ENCODE measurements at places on chromosomes 3 and 15.

DNA sequence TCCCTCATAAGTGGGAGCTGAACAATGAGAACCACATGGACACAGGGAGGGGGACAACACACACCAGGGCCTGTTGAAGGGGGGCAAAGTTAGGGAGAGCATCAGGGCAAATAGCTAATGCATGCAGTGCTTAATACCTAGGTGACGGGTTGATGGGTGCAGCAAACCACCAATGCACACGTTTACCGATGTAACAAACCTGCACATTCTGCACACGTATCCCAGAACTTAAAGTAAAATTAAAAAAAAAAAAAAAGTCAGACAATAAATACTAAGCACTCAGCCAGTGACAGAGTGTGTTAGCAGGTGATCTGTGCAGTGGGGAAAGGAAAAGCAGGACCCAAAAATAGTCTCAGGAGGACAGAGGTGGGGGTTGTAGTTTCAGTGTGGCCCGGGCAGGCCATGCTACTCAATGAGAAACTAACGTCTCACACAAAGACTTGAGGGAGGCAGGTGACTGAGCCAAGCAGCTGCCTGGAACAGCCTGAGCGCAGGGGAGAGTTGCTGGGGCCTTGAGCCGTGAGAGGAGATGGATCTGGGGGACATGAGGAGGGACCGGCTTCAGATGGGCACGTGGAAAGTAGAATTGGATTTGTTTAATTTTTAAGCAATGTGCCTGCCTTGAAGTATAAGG is 18.4 kb downstream of the ANKDD1A start:
- DNase-seq = no peak

- DNase-seq = no peak
These were observed 41.2 kb downstream of the CCDC12 start for GRCh38 chr3:46935168-46935858.

GRCh38 chr3:50591196-50591741 is 20.3 kb downstream of the CISH start:
- DNase-seq = peak; percentile 63

DNA sequence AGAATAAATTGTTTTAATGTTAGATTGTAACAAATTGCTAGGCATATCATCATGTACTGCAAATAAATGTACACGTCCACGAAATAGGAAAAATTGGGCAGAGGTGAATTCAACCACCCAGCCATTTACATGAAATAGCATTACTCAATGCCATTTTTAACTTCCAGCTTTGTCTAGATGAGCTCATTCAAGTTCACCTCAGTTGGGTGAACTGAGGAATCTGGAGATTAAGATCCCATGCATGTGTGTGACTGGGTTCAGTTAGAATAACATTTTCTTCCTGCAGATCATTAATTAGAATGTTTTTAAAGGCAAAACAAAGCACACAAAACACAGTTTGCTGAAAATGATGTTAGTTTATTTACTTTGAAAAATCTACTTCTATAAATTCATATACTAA is 767.8 kb upstream of the GOLIM4 start:
- DNase-seq = no peak

DNA sequence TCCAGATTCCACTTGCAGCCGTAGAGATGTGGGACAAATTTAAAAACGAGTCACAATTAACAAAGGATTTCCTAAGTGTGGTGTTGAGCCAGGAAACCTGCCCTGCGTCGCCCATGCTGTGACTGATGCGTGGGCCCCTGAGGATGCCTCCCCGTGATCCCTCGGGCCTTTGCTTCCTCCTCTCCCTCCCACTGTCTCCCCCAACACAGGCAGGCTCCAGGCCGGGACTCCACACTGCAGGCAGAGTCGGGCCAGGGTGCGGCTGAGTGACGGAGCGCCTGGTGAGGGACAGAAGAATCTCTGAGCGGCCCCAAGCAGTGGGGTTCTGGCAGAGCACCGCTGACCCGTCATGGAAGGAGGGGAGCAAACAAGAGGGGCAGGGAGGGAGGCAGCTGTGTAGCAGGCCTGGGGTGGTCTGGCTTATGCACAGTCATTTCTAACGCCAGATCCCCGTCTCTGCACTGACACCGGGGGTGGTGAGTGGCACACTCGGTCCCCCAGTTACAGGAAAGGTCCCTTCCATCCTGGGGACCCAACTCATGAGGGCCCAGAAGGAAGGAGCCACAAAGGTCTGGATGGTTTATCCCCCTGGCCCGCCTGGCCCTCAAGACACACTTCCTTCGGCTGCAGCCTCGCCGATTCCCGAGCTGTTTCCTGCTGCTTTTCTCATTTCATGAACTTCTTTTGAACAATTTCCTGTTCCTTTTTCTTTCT is 91.0 kb downstream of the XXYLT1 start:
- no peak for DNase-seq
